Ascending aorta (tissue), 2 donors: ENCODE measurements at places on chromosomes 12 and 14.

DNA sequence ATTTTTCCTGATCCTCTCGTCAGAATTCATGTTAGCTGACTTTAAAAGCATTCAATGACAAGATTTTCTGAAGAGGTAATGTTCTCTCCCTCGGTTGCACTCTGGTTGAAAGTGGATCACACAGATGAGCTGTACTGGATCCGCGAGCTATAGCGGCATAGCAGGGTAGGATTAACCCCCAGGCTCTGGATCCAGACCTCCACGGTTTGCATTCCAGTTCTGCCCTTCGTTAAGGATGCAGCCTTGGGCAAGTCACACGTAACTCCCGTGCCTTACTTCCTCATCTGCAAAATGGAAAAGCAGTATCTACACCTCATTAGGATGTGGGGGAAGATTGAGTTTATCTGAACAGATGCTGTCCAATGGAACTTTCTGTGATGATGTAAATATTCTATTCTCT, 13.8 kb downstream of the CCDC92 start:
- DNase-seq: no peak

GRCh38 chr14:61188978-61189808, 91.9 kb downstream of the TMEM30B start:
- DNase-seq: no peak

DNA sequence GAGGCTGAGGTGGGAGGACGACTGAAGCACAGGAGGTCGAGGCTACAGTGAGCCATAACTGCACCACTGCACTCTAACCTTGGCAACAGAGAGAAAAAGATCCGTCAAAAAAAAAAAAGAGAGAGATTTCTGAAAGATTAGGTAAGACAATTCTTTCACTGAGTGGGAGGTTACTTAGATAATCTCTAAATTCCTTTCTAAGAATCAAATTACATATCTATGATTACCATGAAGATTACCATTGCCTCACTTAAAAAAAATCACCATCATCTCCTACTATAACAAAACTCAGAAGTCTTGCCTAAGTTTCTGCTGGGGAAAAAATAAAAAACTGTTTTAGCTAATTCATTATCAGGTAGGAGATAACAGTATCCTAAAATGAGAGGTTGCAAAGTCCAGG, 366.7 kb downstream of the DUSP6 start:
- no peak for DNase-seq

DNA sequence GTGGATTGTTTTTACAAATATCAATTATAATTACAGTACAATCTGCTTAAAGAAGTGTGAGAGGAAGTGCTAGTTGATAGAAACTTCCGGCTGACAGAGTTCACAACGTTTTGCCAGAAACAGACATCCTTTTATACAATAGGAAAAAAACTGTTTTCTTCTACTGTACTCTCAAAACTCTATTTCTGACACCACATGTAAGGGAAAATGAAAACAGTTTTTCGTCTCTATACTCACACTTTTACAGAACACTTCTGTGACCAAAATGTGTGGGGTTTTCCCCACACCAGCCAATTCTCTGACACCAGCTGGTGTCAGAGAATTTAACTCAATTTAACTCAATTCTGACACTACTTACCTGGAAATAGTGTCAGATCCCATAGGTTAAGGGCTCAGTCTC, 24.2 kb upstream of the HIF1A start:
- no peak for DNase-seq

DNA sequence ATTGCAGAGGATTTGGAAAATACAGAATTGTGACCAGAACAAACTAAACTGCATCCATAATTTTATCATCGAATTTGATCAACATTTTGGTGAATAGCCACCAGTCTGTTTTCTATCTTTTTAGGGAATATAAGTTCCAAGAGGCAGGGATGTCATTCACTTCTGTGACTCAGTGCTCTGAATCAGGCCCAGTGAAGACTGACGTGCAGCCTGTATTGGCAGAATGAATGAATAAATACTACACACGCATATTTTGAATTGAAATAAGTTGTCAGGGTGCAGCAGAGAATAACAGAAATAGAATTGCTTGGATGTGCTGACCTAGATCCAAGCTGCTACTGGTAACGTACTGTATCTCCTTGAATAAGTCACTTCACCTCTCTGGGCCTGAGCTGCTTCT, 1.3 kb upstream of the EMP1 start:
- no peak for DNase-seq

GRCh38 chr14:88005050-88005481, at the start of gene GPR65:
GPR65 (plus strand) TSS chr14:88005135; CDS start chr14:88010848, 5,713 bp downstream.
- no peak for DNase-seq

- no peak for DNase-seq
These were observed 165.2 kb downstream of the VRK1 start for GRCh38 chr14:96962337-96962736.

GRCh38 chr14:32620724-32621123, 291.6 kb downstream of the AKAP6 start:
- DNase-seq: no peak

- DNase-seq: no peak
These were observed 271.9 kb upstream of the PDE3A start for GRCh38 chr12:20096430-20096829.

- DNase-seq: no peak
These were observed 143.5 kb downstream of the TSPAN9 start for GRCh38 chr12:3220382-3221321.

- no peak for DNase-seq
These were observed 25.9 kb downstream of the TMEM117 start for GRCh38 chr12:43861840-43862150.

DNA sequence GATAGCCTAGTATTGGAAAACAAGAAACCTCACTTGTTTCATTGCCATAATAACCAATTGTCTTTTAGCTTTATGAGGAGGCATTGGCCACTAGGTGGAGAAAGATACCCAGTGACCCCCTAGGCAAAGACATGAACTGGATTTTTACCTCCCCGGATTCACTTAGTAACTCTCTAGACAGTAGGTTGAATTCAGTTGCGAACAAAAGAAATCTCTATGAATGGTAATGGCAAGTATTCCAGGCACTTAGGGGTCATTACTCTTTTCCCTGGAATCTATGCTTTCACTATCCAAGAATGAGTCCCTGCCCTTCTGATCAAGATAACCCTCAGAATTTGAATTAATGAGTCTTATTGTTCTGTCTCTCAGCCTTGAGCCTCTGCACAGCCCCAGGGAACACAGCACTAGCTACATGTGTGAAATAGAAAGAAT, 29.5 kb upstream of the RHOJ start:
- no peak for DNase-seq

DNA sequence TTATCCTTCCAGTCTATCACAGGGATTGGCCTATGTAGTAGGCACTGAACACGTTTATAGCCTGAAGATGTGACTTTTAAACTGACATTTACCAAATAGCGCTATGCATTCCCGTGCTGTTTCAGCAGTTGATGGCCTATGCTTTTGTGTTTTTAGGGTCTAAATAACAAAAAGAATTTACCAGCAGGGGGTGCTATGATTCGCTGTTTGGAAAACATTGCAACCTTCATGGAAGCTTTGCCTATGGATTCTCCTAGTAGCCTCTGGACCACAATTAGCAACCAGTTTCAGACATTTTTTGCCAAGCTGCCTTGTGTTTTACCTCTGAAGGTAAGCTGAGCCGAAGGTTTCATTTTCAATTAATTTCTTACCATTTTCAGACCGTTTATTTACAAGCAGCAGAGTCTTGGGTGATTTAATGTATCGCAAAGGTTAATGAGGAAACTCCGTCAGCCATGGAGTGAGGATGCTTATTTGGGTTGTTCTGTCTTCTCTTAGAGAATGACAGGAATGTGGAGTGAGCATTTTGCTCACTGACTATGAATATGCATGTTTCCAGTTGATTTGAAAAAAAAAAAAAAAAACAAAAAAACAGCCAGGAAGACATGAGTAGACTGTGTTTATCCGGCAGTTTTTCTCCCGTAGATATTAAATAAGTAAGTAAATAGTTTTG, 133.1 kb downstream of the PRIMA1 start:
- DNase-seq: no peak

- DNase-seq: no peak
These were observed 16.9 kb upstream of the BEGAIN start for GRCh38 chr14:100604121-100604501.

- DNase-seq: no peak
These were observed 357.9 kb upstream of the TMEM132C start for GRCh38 chr12:127909041-127909440.

DNA sequence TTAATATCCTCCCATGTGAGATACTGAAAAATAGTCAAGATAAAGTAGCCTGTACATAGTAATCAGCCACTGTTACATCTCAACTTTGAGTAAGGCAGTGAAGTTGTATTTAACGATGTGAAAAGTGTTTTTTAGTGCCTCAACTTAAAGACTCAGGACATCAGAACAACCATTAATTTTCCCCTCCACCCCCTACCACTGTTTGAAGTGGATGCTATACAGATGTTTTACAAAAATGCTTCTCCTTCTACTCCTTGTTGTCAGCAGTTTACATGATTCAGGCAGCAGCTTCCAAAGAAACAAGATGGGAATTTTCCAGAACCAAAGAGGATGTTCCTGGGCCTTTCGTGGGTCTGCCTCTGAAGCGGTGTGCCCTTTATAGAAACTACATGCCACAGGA, 143.6 kb downstream of the RPAP3 start:
- DNase-seq: no peak

DNA sequence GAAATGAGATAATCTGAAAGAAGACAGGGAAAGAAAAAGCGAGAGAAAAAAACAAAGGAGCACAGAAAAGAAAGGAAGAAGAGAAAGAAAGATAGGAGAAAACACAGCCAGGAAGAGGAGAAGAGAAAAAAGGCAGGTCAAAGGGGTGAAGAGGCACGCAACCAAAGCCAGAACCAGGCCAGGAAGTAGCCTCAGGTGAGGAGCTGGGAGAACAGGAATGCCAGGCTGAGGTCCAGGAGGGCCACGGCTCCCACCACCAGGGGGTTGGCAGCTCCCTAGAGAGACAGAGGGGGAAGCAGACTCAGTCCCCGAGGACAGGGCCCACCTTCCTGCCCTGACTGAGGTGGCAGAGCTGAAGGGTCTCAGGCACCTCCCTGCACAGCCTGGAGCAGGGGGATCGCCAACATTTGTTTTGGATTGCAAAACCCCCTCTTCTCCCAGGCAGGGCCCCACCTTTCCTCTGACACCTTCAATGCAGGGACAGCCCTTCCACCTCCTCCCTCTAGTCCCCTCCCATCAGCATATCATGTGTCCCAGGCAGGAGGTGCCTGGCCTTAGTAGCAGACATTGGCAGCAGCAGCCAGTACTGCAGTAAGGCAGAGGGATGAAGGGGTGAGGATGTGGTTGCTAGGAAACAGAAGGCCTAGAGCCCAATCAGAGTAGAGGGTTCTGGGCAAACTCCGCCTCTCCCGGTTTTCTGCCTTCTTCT, 2.0 kb upstream of the AP1G2 start:
- DNase-seq: no peak

GRCh38 chr14:103745424-103745823, 29.8 kb downstream of the ZFYVE21 start:
- no peak for DNase-seq

GRCh38 chr14:91947475-91948184, at the start of gene FBLN5:
FBLN5 (minus strand) TSS chr14:91947694; CDS start chr14:91947229, 465 bp downstream.
- peak; percentile 82 for DNase-seq

DNA sequence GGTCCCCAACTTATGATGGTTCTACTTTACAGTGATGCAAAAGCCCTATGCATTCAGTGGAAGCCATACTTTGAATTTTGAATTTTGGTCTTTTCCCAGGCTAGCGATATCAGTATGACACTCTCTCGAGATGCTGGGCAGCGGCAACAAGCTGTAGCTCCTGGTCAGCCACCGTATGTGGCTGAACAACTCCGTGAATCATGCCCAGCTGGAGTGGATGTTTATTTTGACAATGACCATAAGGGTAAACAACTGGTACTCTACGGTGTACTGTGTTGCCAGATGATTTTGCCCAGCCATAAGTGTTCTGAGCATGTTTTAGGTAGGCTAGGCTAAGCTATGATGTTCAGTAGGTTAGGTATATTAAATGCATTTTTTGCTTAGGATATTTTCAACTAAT, 8.2 kb upstream of the ZNF410 start:
- DNase-seq: no peak

GRCh38 chr12:48351022-48351708, 446 bp upstream of the ZNF641 start:
- DNase-seq: peak; percentile 18

DNA sequence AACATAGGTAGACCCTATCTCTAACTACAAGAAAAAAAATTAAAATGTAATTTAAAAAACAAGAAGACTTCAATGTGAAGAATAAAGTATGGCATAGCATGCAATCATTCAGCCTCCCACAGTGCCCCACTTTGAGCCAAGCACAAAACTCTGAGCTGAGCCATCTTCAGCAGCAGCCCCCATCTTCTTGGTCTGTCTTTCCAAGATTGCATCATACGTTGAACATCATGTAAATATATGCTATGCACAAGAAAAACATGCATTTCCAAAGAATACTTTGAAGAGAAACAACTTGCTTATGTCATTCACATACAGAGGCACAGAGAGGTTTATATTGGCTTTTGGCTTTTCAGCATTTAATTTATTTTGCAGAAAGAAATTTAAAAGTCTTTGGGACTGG, 105.8 kb upstream of the TMPO start:
- DNase-seq: no peak

GRCh38 chr12:103736572-103736971, 104.5 kb downstream of the NT5DC3 start:
- DNase-seq: no peak

GRCh38 chr12:131101703-131102492, 148.2 kb downstream of the ADGRD1 start:
- peak; percentile 59 for DNase-seq

- no peak for DNase-seq
These were observed 20.3 kb downstream of the MTA1 start for GRCh38 chr14:105439710-105440553.

DNA sequence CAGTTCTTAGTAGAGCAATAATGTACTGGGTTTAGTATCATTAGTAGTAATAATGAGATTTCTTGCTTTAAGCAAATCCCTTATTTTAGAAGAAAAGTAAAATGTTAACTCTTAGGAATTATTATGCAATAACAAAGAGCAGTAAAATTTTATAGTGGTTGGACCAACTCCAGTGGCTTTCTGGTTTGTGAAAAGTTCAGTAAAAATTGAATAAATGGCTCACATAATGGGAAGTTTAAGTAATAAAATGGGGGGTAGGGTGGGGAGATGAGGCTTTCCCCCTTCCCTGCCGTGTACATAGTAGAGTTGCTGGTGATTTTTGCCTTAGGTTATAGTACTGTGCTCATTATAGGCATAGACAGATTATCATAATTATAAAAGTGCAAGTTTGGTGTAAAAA, 250.5 kb upstream of the ATP2B1 start:
- DNase-seq: no peak

- DNase-seq: no peak
These were observed 16.3 kb downstream of the ASB2 start for GRCh38 chr14:93960108-93960475.

DNA sequence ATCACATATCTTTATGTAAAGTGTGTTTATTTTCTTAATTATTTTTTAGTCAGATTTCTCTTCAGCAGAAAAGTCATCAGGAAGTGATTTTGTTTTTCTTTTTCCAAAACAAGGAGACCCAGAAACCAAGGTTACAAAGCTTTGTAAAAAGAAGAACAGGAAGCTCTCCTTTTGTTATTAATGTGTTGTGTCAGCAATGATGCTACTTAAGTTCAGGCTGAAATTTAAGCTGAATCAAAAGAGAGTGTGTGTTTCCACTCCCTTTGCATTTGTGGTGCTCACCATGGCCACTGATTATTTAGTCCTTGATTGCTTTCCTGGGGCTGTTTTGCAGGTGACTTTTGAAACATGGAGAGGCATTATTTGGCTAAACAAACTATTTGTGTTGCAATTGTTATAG, 155.3 kb upstream of the ATP2B1 start:
- DNase-seq: no peak

GRCh38 chr14:23445773-23446172, 10.3 kb upstream of the MYH7 start:
- no peak for DNase-seq
